ENCODE measurements at places on chromosomes 6 and 20. TPM values are rescaled to one million over a fixed set of nuclear protein-coding genes. Genes with fewer than 3 reads are reported as not detected.
A peak's percentile ranks its signal among the peaks of the same experiment; 100 is the strongest.

The ZNF217 gene
- 31.9 TPM for total RNA-seq

The FAM184A gene
- 9.5 TPM for total RNA-seq

DNA sequence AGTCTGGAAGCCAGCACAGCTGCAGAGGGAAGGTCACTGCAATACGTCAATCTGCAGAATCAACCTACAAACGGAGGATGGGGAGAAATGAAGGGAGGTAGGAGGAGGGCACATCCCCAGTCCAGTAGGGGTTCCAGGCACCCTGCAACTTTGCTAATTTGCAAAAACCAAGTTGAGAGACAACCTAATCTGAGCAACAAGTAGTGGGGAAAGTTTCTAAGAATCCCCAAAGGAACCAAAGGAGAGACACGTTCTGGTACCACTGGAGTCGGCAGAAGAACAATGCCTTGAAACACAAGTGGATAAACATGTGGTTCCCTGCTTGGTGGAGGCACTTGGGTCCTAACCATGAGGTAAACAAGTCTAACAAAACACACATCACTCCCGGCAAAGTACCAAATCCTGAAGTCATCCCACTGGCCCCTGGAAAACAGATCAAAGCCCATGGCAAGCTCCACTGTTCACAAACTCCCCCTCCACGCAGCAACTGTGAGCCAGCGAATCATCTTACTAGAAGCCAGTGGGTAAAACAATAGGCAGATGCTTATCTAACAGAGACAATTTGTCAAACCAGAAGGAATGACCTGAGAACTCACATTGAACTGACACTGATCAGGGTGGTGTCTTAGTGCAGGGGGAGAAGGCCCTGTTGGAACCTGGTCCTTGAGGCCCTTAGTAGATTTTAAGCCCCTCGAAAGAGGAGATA is 4.7 kb downstream of the MRPS18A start:
- no peak overlapping the region for H3K4me3 ChIP-seq
- no peaks in the 10 kb centered on the region for H3K36me3 ChIP-seq

DNA sequence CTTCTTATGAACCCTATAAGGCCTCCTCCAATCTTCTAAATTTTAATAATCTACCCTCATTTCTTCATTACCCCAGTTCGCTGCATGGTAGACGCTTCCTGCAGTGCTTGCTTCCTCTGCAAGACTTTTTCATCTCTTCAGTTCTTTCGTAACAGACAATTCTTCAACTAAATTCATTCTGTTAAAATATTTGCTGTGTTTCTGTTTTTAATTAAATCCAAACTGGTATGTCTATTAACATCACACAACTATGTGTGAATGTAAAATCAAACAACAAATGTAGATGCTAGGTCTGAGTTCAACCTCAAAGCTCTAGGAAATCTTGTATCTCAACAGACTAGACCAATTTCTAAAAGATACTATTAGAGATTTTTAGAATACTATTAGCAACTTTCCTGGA is 199.3 kb downstream of the RNGTT start:
- DNase-seq = no peak
- no peak overlapping the region for H3K27ac ChIP-seq
- no peaks in the 10 kb centered on the region for H3K27me3 ChIP-seq
- H3K4me1 ChIP-seq = no peaks in the 10 kb centered on the region

GRCh38 chr6:142926494-142927270 is 18.3 kb downstream of the HIVEP2 start:
- peak overlapping the region; percentile 90 for H3K27ac ChIP-seq
- peak overlapping the region; percentile 56 for H3K4me3 ChIP-seq
- no peaks in the 10 kb centered on the region for H3K36me3 ChIP-seq
- no peaks in the 10 kb centered on the region for H3K27me3 ChIP-seq
- peak; percentile 94 for DNase-seq

Data from ovary (tissue), 10 donors.